Glutamatergic neuron (in vitro differentiated cells): ENCODE measurements at places on chromosomes 7 and 10.
A peak's percentile ranks its signal among the peaks of the same experiment; 100 is the strongest.

- H3K36me3 ChIP-seq, result no peaks in the 10 kb centered on the region
- DNase-seq, result no peak
These were observed 41.6 kb upstream of the GTF2IRD1 start for GRCh38 chr7:74412056-74412455.

GRCh38 chr10:60669501-60669900, 108.8 kb upstream of the CDK1 start:
- DNase-seq, result no peak
- no peaks in the 10 kb centered on the region for H3K4me1 ChIP-seq
- H3K27me3 ChIP-seq, result no peaks in the 10 kb centered on the region
- no peak overlapping the region for H3K27ac ChIP-seq
- H3K4me3 ChIP-seq, result no peak overlapping the region
- H3K36me3 ChIP-seq, result peaks cover 4% of the 10 kb centered on the region

DNA sequence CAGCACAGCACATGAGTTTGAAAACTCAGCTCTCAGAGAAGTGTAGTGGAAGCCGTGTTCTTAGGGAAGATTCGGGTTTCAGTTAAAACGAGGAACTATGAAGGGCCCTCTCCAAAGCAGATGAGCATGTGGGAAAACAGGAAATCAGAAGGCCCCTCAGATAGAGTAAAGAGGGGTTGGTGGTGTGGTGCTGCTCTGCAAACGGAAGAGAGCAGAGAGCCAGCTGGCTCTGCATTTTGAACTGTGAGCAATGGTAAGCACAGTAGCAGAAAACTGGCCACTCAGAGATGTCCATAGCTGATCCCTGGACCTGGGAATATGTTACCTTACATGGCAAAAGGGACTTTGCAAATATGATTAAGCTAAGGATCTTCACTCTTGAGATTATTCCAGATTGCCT, 27.9 kb upstream of the CUL1 start:
- H3K27ac ChIP-seq, result no peak overlapping the region
- no peaks in the 10 kb centered on the region for H3K4me1 ChIP-seq
- peaks cover 14% of the 10 kb centered on the region for H3K36me3 ChIP-seq
- H3K4me3 ChIP-seq, result no peak overlapping the region
- peaks cover 2% of the 10 kb centered on the region for H3K27me3 ChIP-seq

DNA sequence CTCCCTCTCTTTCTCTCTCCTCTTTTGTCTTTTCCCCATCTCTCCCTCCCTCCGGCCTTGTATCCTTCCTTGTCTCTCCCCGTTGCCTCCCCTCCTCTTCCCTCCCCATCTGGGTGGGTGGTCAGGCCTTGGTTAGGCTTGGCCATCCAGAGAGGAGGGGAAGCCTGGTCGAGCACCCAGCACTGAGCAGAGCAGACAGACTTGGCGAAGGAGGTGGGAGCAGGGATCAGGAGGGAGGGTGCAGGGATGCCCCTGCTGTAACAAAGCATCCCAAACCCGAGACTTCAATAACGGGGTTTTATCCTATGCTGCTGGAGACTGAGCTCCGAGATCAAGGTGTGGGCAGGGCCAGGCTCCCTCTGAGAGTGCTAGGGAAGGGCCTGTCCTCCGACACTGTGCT, 97.3 kb downstream of the PAXIP1 start:
- H3K4me3 ChIP-seq, result no peak overlapping the region
- H3K27me3 ChIP-seq, result peaks cover 16% of the 10 kb centered on the region
- no peak overlapping the region for H3K27ac ChIP-seq
- H3K4me1 ChIP-seq, result no peaks in the 10 kb centered on the region
- H3K36me3 ChIP-seq, result peaks cover 12% of the 10 kb centered on the region

DNA sequence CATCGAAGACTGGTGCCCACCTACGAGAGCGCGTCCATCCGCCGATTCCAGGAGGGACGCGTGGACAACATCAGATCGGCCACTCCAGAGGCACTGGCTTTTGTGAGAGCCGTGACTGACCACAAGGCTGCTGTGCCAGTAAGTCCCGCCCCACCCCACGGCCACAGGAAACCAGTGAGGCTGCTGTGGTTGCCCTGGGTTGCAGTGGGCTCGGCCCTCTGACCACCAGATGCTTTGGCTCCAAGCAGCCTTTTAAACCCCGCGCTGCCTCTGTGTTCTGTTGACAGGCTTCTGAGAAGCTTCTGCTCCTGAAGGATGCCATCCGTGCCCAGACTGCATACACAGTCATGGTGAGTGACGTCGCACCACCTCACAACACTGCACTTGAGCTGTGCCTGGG, 24.4 kb upstream of the C10orf53 start:
- H3K4me3 ChIP-seq, result no peak overlapping the region
- no peaks in the 10 kb centered on the region for H3K4me1 ChIP-seq
- no peak overlapping the region for H3K27ac ChIP-seq
- DNase-seq, result no peak
- H3K27me3 ChIP-seq, result peaks cover 3% of the 10 kb centered on the region
- peaks cover 16% of the 10 kb centered on the region for H3K36me3 ChIP-seq

DNA sequence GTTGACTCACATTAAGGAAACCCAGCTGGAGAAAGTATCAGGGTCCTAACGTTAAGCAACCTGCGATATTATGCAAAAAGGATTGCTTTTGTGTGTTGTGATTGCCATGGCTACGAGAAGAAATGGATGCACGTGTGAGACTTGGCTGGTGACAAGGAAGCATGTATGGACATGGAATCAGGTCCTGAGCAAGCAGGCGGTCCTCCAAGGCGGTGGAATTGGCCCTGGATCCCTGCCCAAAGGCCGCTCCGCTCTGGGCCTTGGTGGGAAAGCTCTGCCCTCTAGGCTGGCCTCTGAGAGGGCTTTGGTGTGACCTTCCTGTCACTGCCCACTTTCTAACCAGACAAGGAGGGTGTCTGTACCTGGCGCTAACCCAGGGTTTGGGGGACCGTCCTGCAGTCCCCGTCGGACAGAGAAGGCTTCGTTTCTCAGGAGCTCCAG, 192.1 kb downstream of the EBF3 start:
- no peaks in the 10 kb centered on the region for H3K27me3 ChIP-seq
- peaks cover 1% of the 10 kb centered on the region for H3K36me3 ChIP-seq
- H3K27ac ChIP-seq, result no peak overlapping the region
- no peak for DNase-seq
- H3K4me1 ChIP-seq, result peaks cover 3% of the 10 kb centered on the region

DNA sequence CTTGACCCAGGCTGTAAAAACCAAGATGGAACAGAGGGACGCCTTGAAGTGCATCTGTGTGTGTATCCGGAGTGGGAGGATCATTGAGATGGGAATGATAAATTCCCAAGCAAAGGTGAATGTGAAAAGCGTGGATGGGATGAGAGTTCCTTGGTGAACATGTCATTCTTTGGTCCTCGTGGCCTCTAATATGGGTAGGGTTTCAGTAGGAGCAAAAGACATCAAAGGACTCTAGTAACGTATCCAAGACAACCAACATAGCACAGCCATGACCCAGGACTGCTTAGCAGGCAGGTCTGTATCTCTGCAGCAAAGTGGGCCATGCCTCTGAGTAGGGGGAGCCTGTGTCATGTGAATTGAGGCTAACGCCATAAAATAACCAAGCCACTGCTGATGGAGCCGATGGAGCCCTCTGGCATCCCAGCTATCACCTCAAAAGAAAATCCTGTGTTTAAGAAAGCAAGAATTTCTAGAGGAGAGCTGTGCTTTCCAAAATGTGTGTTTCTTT, 98.6 kb downstream of the CCDC3 start:
- H3K27me3 ChIP-seq, result no peaks in the 10 kb centered on the region
- peaks cover 6% of the 10 kb centered on the region for H3K36me3 ChIP-seq
- H3K4me1 ChIP-seq, result peaks cover 10% of the 10 kb centered on the region
- no peak for DNase-seq
- no peak overlapping the region for H3K4me3 ChIP-seq

GRCh38 chr7:142697270-142697669, 52.0 kb upstream of the PRSS1 start:
- peaks cover 2% of the 10 kb centered on the region for H3K27me3 ChIP-seq
- no peaks in the 10 kb centered on the region for H3K36me3 ChIP-seq
- no peak overlapping the region for H3K4me3 ChIP-seq
- peaks cover 4% of the 10 kb centered on the region for H3K4me1 ChIP-seq
- H3K27ac ChIP-seq, result no peak overlapping the region

GRCh38 chr10:79243181-79244067, 103.8 kb upstream of the PPIF start:
- H3K27ac ChIP-seq, result peak overlapping the region; percentile 92
- peaks cover 10% of the 10 kb centered on the region for H3K36me3 ChIP-seq
- peaks cover 51% of the 10 kb centered on the region for H3K27me3 ChIP-seq

- peaks cover 21% of the 10 kb centered on the region for H3K4me1 ChIP-seq
- peaks cover 4% of the 10 kb centered on the region for H3K36me3 ChIP-seq
These were observed 481.0 kb downstream of the GALNT17 start for GRCh38 chr7:71612911-71613310.

- H3K27me3 ChIP-seq, result no peaks in the 10 kb centered on the region
- H3K4me1 ChIP-seq, result peaks cover 4% of the 10 kb centered on the region
- no peak overlapping the region for H3K4me3 ChIP-seq
- H3K27ac ChIP-seq, result no peak overlapping the region
These were observed 58.3 kb upstream of the NKX6-2 start for GRCh38 chr10:132844069-132844809.
